ENCODE measurements at places on chromosomes 3 and 15.

- DNase-seq: no peak
Observed at GRCh38 chr15:92599394-92599970, 56.1 kb downstream of the FAM174B start.

DNA sequence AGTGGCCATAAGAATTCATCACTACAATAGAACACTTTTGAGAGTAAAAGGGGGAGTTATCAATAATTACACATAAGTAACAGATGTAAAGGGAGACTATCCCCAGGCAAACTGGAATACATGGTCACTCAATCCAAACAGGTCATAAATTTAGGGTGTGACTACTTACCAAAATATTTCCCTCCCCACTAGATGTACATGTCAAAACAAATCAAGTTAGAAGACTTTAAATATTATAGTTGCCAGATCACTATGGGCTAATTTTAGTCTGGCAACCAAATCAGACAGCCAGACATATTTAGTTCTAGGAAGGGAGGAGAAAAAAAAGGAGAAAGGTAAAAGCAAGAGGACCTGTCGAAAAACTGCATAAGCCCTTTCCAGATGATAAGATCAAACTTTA, 23.1 kb downstream of the SLC24A5 start:
- no peak for DNase-seq

GRCh38 chr3:111668326-111668725, 73.2 kb upstream of the ZBED2 start:
- DNase-seq: no peak

GRCh38 chr3:14318646-14319045, 83.8 kb upstream of the SLC6A6 start:
- DNase-seq: no peak

DNA sequence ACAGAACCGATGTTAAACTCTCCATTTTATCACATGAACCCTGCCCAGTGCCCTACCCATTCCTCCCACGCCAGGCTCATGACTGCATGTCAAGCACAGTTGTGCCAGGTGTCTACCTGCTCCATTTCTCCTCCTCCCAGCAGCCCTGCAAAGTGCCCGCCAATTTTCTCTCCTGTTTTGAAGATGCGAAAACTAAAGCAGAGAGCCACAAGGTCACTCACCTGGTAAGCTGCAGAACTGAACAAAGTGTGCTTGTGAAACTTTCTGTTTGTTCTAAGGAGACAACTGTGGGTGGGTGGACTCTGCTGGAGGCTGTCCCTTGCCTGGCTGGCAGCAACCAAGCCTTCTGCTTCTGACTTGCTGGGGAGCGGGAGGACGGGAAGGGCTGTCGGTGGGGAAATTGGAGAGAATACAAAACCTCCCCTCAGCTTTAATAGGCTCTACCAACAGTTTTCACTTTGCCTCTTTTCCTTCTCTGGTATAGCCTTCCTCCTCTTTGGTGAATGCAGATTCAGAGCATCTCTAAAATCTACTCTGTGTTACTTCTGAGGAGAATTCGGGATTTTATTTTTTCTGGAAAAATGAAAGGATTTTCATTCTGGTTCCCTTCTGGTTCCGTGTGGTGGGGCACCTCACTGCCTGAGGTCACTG, 23.0 kb downstream of the LIMD1 start:
- no peak for DNase-seq

DNA sequence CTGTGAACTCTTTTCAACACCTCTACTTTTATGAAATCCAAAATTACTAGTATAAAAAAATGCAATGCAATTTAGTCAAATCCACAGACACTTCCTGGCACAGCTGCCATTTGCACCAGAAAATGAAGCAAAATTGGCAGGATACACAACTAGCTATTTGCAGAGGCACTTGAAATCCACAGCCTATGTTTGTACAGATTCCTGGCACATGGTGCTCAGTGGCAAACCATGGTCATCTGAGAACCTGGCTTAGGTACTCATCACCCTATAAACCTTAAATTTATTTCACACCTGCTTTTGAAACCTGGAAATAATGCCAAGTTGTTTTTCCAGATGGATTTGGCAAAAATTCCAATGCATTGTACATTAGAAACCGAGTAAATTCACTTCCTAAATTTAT, 20.2 kb upstream of the PPM1L start:
- DNase-seq: no peak

DNA sequence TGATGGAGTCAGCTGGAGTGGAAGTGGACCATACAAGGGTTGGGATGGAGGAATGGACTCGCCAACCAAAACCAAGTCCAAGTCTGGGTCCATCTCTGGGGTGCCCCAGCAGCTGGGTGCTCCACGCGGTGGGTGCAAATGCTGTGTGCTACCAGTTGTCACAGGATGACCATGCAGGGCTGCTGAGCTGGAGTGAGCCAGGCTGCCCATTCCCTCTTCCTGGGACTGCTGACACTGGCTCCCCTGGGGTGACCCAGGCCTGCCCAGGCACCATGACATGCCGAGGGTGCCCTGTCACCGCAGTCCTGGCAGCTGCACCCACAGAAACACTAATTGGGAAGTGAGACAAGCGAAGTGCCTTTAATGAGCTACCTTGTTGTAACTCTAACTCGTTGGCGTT, 140.2 kb downstream of the TPRA1 start:
- DNase-seq: no peak

GRCh38 chr3:110106805-110107204, 769.5 kb upstream of the DPPA4 start:
- no peak for DNase-seq

DNA sequence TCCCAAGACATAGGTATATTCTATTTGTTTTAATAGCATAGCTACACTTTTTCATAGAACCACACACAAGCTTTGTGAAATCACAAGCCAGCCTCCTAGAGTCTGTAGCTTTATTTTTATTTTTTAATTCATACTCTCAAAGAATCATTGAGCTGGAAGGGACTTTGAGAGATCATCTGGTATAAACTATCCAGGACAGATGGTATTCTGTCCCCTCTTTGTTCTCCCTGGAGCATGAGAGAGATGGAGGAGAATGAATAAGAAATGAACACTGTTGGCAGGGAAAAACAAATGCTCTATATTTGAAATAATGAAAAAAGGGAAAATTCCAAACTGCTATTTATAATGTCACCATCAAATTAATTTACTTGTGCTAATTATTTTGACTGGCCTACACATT, 338.7 kb upstream of the IL12A start:
- DNase-seq: no peak

DNA sequence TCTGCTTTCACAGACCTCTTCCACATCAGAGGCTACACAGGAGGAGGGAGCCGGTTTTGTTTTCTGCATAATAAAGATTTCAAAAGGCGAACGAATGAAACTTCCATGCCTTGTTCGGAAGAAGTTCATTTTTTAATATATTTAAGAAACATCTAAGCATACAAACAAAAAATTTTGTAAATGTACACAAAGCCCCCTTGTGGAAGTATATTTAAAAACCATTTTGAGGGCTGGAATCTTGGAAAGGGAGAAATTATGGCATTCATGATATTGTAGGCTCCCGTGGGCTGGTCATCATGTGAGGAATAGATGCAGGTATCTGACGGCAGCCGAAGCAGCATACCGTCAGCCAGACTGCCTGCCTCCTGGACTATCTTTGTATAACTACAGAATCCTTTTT, 90.4 kb downstream of the MECOM start:
- DNase-seq: no peak

DNA sequence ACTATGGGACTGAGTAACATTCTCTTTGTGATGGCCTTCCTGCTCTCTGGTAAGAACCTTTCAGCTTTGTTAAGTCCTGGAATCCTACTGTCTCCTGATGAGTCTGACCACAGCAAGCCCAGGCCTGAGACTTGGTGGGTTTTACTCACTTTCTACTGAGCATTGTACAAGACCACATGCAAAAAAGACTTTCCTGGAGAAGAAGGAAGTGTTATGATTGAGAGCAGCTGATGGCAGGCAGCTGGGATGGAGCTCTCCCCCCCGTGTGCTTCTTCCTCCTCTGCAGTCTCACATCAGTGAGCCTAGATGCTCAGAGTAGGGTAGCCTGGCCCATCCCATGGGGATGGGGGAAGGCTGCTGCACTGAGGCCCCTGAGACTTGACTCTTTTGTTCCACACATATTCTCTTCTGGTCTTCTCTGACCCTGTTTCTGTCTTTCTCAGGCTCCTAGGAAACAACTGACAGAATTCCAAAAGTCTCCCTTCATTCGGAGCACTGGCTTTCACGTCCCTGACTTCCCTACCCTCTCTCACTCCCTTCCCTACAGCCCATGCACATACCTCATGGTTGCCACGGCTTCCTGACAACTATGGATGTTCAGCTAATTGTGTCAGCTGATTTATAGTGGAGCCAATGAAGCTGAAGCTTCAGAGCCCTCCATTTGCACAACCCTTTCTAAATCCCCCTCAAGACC, 36.6 kb downstream of the CD86 start:
- no peak for DNase-seq

DNA sequence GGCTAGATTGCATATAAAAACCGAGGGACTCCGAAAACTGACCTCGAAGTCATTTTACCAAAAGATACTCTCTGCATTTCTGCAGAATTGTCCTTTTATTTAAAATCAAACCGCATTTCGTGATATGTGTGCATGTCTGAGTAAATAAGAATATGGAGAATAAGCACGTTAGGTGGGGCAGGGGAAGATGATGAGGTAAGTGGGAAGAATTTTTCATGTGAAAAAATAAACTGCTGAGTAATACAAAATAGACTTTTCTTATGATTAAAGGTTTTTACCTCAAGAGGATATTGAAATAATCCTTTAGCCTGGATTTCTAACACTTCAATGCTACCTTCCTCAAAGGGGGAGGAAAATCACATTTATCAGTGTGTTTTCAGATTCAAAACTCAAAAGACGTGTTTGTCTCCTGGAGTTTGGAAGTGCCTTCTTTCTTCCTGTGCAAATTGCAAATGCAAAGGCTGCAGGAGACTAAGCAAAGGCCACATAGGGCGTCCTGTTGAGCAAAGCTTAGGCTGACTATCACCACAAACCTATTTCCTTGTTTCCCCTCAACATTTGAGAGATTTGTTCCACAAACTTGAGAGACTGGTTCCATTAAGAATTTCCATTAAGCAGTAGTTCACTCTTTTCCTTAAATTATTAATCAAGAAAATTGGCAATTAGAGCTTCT, 813.5 kb downstream of the MCTP2 start:
- no peak for DNase-seq

- DNase-seq: no peak
Observed at GRCh38 chr3:38763569-38763968, 52.4 kb downstream of the SCN10A start.
